Stimulated activated CD4-positive, alpha-beta T cell treated with anti-CD3 and anti-CD28 coated beads, Interleukin-1b, Interleukin-23, amount 100 ng/mL, for 1 hour (primary cell): ENCODE measurements at places on chromosomes 5 and 9.

DNA sequence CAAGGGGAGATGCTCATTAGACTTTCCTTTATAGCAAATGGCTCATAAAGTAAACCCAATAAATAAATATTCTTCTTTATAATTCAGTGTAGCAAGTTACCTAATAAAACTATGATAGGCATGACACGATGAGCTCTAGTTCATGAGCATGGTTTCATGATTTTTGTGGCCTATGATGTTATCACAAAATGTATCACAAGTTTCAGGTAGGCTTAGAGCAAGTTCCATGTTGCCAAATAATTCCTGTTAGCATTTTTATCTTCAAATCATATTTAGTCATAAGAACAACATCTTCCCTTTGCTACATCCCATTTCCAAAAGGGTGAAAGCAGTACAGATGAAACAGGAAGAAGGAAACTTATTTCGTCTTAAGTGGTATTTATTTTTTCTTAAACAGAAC lies 200.2 kb downstream of the ENC1 start:
- no peak for DNase-seq

DNA sequence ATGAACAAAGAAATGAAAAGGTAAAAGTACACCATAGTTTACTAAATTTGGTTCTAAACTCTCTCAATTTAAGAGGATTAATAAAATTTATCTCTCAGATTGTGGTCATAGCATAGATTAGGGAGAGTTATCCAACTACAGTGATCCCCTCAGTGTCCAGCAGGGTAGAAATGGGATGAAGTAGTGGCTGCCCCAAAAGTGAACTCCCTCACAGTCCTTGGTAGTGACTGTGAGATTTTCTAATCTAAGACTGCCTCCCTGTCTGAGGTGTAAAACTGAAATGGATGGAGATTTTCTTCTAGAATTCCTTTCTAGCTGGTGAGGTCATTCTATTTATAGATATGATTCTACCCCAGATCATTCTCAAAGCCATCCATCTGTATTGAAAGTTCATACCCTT lies 455.5 kb downstream of the ACTL7B start:
- no peak for DNase-seq

DNA sequence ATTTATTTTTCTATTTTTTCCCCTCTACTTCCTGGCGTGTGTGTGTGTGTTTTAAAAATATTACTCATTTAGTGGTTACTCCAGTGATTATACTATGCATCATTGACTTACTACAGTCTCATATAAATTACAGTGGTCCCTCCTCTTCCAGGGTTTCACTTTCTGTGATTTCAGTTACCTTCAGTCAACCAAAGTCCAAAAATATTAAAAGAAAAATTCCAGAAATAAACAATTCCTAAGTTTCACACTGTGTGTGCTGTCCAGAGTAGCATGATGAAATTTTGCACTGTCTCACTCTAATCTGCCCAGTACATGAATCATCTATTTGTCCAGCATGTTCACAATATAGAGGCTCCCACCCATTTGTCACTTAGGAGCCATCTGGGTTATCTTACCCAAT lies 47.4 kb upstream of the CCDC112 start:
- DNase-seq, result no peak

- no peak for DNase-seq
These were observed 362.8 kb downstream of the IRX1 start for GRCh38 chr5:3958389-3958788.
